ENCODE measurements at places on chromosomes 1 and 21. TPM values are rescaled to one million over a fixed set of nuclear protein-coding genes. Genes with fewer than 3 reads are reported as not detected.

HMGCS2 gene
- total RNA-seq, result not detected

KCNJ15 gene
- 19.8 TPM for total RNA-seq

PTGER3 gene
- total RNA-seq, result not detected

HFM1 gene
- 0.13 TPM for total RNA-seq

CSF1 gene
- total RNA-seq, result 42.4 TPM

GPR37L1 gene
- total RNA-seq, result not detected

ATP5PO gene
- 210 TPM for total RNA-seq

Measured in LHCN-M2 (cell line).